ENCODE measurements at places on chromosomes 6 and 20.

GRCh38 chr6:81900616-81901015 lies 148.1 kb upstream of the TENT5A start:
- DNase-seq, result no peak

- no peak for DNase-seq
Measured at GRCh38 chr6:37135835-37136694, 33.9 kb upstream of the PIM1 start.

GRCh38 chr6:100271625-100272024 lies 193.1 kb downstream of the SIM1 start:
- no peak for DNase-seq

- no peak for DNase-seq
Measured at GRCh38 chr6:42345696-42346416, 105.9 kb downstream of the TRERF1 start.

GRCh38 chr6:12270551-12271230 lies 19.5 kb upstream of the EDN1 start:
- no peak for DNase-seq

DNA sequence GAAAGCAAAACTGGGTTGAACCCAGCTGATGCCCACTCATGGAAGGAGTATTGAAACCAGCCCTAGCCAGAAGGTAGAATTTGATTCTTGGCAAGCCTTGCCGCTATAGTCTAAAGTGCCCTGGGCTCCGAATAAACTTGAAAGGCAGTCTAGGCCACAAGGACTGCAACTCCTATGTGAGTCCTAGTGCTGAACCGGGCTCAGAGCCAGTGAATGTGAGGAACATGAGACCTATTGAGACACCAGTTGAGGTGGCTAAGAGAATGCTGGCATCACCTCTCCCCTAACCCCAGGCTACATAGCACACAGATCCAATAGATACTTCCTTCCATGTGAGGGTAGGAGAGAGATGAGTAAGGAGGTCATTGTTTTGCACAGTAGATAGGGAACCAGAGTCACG lies 3.5 kb upstream of the DEFB110 start:
- no peak for DNase-seq

- DNase-seq, result no peak
Measured at GRCh38 chr6:35146453-35146852, 5.3 kb upstream of the TCP11 start.

DNA sequence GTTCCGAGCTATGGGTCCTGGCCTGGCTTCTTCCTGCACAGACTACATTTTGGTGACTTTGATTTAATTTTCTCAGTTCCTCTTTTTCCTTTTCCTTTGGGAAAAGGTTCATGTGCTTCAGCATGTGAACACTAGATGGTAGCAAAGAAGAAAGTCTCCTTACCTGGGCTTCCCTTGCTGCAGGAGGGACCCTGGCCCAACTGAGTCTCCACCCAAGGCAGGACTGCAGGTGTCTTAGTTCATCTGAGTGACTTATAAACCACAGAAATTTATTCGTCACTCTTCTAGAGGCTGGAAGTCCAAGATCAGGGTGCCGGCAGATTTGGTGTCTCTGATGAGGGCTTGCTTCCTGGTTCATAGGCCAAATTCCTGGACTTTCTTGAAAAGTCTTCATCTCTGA lies 163.2 kb downstream of the SYCP2 start:
- no peak for DNase-seq
